Brain pericyte (primary cell): ENCODE measurements at places on chromosomes 7 and 10.

GRCh38 chr7:153433223-153433622 lies 619.0 kb upstream of the DPP6 start:
- DNase-seq: no peak

GRCh38 chr10:110358869-110359629 lies 54.3 kb upstream of the SMNDC1 start:
- no peak for DNase-seq

GRCh38 chr10:17785276-17785930 lies 23.7 kb upstream of the MRC1 start:
- DNase-seq: no peak

DNA sequence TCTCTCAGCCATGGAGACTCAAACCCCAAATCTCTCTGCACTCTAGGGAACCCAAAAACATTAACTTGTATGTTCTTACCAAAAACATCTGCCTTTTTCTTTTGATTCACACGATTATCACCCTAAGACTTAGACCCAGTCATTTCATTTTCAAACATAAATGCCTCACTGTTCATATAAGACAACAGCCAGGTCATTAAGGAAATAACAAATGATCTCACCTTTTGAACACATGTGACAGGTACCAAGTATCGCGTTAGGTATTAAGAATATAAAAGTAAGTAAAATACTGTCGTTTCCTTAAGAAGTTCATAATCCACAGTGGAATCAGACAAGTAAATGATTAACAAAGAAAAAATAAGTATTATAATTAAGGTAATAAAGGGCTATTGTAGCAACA lies 8.8 kb downstream of the TM9SF3 start:
- DNase-seq: no peak

DNA sequence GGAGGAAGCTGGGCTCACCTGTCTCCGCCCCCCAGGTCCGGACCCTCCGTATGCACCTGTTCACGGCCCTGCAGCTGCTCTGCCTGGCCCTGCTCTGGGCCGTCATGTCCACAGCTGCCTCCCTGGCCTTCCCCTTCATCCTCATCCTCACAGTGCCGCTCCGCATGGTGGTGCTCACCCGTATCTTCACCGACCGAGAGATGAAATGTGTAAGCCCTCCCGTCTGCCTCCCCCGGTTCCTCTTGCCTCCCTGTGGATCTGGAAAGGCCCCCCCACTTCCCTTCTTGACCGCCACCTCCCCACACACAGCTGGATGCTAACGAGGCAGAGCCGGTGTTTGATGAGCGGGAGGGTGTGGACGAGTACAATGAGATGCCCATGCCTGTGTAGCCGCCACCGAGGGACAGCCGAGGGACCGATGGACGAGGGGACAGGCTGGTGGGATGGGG lies 4.6 kb downstream of the FASTK start:
- DNase-seq: no peak

GRCh38 chr10:119350502-119351097 lies 143.2 kb downstream of the GRK5 start:
- DNase-seq: no peak

DNA sequence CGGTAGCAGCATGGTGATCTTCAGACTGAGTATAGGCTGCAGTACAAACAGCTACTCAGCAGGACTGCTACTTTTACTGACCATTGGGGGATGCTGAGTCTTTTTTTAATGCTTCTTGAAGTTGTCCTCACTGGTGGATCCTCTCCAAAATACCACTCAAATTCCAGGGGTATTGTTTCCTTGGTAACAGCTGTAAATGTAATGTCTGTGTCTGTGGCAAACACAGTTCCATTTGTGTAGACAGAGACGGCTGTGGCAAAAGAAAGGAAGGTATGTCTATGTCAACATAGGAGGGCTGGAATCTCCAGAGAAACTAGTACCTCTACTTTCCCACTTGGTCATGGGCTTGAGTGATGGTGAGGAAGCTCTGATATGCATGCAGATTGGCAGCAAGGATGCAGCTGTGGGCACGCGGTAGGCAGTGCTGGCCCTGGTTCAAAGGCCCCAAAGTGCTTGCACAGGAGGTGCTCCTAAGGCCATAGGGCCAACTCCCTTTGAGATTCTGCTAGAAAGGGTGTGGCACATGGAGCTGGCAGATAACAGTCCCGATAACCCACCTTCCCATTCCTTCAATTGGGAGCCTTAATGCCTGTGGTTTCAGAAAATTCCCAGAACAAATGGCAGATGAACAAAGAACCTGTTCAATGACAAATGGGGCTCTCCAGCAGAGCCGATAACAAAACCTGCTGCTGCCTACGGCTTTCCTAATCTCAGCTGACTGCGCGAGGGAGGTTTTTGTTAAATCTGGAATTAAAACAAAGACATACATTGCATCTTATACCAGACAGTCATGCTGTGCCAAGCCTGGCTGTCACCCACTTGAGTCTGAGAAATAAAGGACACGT lies 43.0 kb downstream of the PKD1L1 start:
- DNase-seq: no peak

DNA sequence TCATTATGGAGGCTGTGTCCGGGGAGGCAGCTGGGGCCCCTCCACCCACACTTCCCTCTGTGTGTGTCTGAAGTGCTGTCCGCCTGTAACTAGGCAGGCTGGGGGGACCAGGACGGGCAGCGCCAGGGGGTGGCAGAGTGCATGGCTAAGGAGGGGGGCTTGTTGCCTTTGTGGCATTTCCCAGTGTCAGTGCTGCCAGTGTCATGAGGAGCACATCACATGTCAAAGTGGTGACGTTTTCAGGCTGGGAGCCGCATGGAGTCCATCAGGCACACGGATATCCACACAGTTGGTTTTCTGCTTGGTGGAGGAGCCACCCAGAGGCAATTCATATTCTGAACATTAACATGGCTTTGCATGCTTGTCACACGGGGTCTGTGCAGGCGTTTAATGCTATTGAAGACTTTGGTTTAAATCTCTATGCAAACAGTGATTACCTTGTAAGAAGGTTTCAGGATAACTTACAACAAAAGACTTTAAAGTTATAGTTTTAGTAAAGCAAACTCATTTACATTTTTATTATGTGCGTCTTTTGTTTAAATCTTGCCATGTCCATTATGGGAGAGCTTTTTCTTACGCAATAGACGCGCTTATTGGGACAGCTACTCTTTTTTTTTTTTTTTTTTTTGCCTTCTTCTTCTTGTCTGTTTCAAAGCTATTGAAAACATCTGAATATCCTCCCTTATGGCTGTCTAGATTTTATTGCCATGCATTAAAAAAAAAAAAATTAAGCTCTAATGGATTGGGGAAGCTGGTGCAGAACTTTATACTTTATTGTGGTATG lies 52.9 kb downstream of the C10orf67 start:
- DNase-seq: no peak

DNA sequence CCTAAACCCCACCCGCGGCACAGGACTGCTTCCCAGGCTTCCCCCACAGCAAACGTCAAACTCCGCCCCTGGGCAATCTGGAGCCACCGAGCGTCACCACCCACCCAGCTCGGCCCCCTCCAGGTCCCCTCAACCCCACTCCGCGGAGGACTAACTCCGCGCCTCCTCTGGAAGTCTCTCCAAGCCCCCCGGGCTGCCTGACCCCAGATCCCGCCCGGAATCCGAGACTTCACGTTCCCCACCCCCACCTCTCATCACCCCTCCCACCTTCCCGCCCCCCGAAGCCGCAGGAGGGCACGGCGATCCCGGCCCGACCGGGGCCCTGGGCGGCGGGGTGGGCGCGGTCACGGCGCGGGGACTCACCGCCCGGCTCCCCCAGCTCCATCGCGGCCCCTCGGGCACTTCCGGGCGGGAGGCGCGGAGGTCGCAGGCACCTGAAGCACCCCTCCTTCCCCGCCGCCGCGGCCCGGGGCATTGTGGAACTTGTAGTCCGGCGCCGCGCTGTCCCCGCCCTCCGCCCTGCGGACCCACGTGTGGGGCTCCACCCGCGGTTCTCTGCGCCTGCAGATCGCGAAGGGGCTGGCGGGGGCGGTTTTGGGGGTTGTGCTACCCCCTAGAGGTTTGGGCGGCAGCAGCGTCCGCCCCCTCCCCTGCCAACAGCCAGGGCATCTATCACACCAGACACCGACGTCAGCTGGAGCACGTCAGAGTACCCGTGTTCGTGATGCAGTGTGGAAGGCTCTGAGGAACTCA lies at the start of gene TMUB1:
TSS of gene TMUB1 (minus strand) at position 423 of the 753 bp plus-strand sequence. CDS start 930 bp downstream, outside the sequence.
- no peak for DNase-seq

DNA sequence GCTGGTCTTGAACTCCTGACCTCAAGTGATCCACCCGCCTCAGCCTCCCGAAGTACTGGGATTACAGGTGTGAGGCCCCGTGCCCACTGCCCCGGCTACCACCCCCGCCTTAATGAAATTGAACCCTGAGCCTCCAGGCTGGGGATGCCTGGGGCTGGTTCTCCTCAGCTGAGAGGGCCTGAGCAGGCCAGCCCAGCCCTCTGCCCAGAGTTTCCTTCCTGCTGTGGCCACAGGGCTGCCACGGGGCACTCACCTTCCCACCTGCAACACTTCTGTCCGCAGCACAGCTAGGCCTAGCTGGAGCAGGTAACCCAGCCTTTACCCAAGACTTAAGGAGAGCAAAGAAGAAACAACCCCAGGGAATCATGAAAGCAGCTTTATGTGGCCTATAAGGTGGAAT lies 78.1 kb upstream of the ANLN start:
- DNase-seq: no peak

- no peak for DNase-seq
Measured at GRCh38 chr10:49153971-49154370, 20.1 kb upstream of the FAM170B start.

- DNase-seq: no peak
Measured at GRCh38 chr10:64379898-64380297, 858.7 kb downstream of the REEP3 start.

- no peak for DNase-seq
Measured at GRCh38 chr10:119330342-119330741, 123.0 kb downstream of the GRK5 start.

DNA sequence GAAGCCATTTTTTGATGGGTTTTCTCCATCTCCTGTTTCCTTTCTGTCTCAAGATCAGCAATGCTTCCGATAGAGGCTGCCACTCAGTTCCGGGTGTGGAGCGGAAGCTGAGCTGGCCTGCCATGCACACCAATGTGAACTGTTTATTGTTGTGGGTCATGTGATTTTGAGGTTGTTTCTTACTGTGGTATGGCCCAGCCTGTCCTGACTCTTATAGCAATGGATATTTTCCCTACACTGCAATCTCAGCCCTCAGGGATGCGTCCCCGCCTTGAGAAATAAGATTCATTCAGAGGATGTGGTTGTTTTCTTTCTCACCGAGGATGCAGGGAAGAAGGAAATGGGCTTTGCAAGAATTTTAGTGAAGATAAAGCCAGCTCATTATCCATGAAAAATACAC lies 134.7 kb downstream of the PFKFB3 start:
- DNase-seq: no peak

GRCh38 chr7:1928645-1929348 lies 258.7 kb downstream of the ELFN1 start:
- no peak for DNase-seq

DNA sequence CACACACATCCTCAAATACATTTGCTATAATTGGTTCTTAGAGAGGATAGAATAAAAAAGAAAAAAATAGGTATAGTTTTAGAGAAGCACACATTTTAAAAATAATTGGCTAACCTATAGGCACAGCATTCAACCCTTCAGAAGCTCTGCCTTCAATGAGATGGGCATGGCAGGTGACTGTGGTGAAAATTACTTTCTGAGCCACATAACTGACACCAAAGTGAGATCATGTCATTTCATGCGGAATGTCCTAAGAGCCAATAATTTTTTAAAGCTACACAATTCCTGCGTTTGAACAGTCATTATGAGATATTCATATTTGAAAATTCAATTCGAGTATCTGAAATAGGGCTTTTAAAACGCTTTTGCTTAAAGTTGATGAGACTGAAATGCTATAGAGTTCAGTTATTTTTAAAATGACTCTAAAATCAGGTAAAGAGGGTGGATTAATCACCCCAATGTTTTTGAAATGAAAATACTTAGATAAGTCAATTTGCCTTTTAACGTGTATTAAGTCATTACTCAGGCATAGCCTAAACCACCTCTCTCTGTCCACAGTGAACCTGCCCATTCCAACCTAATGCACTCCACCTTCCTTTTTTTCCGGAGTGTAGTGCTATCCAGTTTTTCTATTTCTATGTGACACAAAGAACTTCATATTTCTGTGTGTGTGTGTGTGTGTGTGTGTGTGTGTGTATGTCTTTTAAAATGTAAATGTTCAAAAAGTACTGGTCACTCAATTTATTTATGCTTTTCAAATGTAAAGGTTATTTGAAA lies 6.1 kb downstream of the RELN start:
- no peak for DNase-seq

DNA sequence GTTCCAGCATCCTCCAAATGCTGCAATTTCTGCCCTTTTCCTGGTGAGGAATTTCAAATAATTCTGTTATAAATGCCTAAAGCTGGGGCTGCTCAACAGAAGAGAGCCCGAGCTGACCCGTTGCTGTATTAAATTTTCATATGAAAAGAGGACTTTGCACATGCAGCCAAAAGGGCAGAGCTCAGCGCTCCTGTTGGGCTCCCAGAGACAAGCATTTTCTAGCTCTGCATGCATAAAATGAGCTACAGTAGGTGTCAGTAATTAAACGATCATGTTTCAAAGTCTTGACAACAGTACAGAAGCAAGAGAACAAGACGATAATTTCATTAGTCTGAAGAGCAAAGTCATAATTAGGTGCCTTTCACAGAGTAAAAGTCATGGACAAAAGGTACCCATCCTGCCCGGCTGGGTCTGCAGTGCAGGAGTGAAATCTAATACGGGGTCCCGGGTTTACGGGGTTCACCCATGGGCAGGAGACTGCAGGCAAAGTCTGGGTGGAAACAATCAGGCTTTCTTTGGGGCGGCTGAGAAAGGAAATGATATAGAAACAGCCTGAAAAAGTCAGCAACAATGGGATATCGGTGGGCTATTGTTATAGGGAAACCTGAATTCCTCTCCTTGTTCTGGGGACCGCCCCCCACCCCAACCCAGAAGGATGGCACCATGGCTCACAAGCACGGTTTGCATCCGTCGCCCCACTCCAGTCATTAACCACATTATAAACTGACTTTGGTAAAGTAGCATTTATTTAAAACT lies 66.0 kb downstream of the EBF3 start:
- no peak for DNase-seq
